Stimulated activated CD4-positive, alpha-beta T cell treated with anti-CD3 and anti-CD28 coated beads, Interleukin-12 subunit alpha, Interleukin-12 subunit beta, amount 100 ng/mL, for 4 hours (primary cell): ENCODE measurements at places on chromosomes 13 and 19.

DNA sequence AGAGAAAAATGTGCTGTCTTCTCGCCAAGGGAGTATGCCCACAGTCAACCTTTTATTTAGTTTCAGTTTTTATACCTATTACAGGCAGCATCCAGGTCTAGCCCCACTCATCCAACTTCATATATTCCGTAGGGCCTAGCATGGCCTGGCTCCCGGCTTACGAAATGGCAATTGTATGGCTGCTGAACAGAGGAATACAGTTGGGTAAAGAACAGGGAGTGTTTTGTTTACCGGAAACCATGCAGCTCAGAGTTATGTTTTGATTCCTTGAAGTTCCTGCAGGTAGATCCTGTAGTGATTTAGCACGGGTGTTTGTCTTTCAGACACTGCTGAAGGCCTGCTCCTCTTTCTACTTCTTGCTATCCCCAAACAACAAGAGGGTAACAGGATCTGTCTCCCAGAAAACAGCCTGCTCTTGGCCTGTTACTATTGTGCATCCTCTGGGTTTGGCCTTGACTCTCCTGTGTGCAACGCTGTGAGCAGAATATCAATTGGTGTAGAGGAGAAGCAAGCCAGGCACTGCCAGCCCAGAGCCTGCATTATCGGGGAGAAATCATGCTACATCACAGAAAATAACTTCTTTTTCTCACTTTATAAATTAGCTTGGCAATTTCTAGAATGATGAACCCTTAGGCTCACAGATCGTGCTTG is 32.4 kb downstream of the OLFM4 start:
- no peak for DNase-seq

DNA sequence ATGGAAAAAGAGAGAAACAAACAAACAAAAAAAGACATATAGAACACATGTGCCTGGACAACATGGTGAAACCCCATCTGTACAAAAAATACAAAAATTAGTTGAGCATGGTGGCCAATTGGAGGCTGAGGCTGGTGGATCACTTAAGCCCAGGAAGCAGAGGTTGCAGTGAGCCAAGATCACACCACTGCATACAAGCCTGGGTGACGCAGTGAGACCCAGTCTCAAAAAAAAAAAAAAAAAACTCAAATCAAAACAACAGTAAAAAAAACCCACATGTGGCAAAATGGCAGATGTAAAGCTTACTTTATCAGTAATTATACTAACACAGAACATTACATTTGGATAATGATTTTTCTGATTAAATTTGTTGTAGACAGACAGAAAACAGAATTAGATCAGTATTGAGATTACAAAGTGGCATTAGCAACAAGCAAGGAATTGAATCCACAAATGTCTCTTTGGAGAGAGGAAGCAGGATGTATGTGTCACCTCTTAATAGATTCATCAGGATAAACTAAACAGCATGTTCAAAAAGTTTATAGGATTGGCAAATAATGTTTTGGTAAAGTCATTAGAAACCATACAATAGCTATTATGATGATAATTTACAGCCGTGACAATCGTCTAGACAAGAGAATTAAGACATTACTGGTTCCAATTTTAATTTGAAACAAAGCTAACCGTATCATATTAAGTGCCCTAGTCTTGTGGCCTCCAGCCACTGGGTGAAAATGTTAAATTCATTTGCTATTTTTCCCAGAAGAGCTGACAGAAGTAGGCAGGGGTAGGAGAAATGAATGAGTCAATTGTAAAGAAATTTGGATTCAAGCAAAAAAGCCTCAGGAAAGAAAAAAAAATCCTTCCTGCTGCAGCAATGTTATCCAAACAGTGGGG is 206.0 kb downstream of the FGF14 start:
- DNase-seq = no peak

GRCh38 chr13:32491028-32491427 is 47.6 kb downstream of the N4BP2L2 start:
- no peak for DNase-seq

- no peak for DNase-seq
These were observed 24.4 kb downstream of the SPATA13 start for GRCh38 chr13:24184882-24185281.

DNA sequence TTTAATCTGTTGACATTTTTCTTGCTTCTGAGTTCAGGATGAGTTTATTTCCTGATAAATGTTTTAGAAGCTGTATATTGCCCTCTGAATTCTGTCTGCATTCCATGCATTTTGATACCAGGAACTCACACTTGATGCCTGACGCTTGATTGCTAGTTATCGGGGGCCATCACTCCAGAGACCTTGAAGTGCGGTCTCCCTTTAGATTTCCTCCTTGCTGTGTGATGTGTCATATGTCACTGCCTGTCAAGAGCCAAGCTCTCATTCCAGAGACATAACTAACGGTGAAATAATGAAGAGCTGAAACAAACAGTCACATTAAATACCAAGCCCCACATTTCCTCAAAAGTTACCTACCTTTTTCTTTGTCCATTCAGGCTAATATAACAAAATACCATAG is 155.5 kb downstream of the TNFSF13B start:
- DNase-seq = no peak

DNA sequence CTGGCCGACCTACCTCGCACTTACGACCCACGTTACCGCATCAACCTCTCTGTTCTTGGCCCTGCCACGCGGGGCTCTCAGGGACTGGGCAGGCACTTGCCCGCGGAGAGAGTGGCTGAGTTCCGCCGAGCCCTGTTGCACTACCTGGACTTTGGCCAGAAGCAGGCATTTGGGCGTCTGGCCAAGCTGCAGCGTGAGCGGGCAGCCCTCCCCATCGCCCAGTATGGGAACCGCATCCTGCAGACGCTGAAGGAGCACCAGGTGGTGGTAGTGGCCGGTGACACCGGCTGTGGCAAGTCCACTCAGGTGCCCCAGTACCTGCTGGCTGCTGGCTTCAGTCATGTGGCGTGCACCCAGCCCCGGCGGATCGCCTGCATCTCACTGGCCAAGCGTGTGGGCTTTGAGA is 4.2 kb downstream of the DHX34 start:
- no peak for DNase-seq

DNA sequence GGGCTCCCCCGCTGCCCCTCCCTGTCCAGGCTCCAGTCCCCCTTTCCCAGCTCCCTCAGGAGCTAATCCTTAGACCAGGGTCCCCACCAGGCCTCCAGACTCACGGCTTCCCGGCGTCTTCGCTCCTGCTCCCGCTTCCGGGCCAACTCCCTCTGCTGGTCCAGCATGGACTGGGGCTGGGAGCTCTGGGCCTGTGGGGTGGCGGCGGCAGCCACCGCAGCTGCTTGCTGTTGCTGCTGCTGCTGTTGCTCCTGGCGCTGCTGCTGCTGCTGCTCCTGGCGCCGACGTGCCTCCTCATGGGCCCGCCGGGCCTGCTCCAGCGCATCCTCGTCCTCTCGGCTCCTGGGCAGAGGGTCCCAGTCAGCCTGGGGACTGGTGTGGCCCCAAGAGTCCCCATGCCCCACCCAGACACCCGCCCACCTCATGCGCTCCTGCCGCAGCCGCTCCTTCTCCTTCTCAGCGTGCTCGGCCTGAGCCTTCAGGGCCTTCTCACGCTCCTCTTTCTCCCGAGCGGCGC is 6.4 kb upstream of the EPHX3 start:
- no peak for DNase-seq

DNA sequence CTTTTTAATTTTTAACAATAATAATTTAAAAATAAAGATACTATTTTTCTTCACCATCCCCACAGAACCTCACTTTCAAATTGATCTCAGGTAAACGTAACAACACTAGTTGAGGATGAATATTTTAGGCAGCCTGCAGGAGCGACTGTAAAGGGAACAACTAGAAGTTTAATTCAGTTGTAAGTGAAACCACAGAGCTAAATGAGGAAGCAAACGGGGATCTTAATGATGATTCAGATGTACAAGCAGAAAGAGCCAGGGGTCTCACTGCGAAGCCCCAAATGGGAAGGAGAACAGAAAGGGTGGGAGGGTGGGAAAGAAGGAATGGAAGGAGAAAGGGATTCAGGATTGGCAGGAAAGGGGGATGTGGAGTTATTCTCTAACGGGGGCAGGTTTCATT is 54.6 kb upstream of the RAP2A start:
- DNase-seq = no peak

- DNase-seq = no peak
These were observed 6.4 kb downstream of the LRCH1 start for GRCh38 chr13:46559272-46559805.

GRCh38 chr13:59119475-59119874 is 1044.3 kb downstream of the DIAPH3 start:
- DNase-seq = no peak

- no peak for DNase-seq
These were observed 33.2 kb downstream of the DPF1 start for GRCh38 chr19:38190793-38191192.

DNA sequence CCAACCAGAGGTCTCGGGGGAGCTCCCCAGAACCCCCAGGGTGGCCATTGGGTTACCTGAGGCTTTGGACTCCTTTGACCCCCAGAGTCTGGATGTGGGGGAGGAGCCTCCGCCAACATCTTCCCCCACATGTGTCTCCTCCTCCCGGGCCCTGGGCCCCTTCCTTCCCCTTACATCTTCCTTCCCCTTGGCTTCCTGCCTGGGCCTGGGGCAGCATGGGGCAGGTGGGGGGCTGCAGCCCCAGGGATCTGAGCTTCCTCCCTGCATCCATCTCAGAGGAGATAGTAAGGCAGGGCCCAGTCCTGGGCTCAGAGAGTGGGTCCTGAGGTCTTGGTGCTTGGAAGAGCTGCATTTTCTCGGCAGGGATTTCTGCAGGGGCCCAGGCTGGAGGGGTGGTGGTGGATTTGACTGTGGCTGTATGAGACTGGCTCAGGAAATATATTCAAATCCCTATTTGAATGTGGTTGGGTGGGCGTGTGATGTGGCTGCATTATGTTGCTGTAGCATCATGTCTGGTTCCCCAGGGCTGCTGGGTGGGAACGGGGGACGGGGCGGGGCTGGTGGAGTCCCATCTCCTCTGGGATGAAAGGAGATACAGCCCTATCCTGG is 919 bp downstream of the VAV1 start:
- peak; percentile 40 for DNase-seq

- DNase-seq = no peak
These were observed 144.8 kb downstream of the DACH1 start for GRCh38 chr13:71722206-71722605.

DNA sequence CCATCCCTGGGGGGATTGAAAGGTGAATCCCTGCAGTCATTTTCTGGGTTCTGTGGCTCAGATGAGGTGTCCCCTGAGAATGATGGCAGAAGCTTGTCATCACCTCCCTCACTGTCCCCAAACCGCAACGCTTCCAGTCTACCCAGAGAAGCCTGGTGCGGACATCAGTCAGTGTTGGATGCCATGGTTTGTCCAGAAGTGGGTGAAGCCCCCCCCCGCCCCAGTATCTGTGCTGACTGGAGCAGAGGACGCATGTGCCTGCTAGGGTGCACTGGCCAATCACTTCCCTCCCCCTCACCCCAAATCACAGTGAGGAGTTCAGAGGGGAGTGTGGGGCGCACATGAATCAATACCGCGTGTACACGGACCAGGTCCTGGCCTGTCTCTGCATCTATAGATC is 150.5 kb downstream of the TEX29 start:
- no peak for DNase-seq

DNA sequence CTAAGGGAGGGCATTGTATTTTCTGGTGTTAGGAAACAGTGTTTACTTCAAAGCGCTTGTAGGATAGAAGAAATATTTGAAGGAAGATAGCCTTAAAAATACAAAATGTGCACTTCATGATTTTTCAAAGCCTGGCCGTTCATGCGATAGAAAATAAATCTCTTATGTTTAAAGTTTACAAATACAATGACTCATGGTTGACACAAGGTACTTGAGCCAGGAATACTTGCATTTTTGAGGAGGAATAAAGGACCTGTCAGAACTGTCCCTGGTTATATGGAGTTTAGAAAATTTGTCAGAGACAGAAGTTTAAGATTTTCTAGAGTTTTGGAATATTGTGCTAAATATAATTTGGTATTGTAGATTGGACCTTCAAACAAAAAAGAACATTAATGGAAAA is 1223.2 kb upstream of the SLC10A2 start:
- no peak for DNase-seq

DNA sequence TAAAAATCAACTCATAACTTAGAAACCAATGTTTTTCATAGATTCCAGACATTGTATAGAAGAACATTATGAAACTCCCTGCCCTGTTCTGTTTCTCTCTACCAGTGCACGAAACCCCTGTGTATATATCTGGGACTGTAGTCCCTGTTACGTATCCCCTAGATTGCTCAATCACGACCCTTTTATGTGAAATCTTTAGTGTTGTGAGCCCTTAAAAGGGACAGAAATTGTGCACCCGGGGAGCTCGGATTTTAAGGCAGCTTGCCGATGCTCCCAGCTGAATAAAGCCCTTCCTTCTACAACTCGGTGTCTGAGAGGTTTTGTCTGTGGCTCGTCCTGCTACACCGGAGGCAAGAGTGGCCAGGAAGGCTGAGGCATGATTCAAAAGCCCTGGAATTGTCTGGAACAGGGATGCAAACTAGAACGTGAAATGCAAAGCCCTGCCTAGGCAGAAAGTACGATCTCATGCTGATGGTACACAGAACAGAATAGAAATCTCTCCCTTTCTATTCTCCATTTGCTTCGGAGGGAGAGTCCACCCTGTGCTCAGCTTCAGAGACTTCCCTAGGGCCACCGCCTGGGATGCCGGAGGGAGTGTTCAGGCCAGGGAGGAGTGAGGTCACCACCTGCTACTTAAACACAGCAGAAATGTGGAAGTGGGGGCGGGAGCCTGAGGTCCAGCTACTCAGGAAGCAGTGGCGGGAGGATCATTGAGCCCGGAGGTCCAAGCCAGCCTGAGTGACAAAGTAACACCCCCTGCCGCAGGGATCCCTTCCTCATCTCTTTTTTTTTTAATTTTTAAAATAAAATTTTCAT is 758 bp upstream of the ZNF888 start:
- no peak for DNase-seq

DNA sequence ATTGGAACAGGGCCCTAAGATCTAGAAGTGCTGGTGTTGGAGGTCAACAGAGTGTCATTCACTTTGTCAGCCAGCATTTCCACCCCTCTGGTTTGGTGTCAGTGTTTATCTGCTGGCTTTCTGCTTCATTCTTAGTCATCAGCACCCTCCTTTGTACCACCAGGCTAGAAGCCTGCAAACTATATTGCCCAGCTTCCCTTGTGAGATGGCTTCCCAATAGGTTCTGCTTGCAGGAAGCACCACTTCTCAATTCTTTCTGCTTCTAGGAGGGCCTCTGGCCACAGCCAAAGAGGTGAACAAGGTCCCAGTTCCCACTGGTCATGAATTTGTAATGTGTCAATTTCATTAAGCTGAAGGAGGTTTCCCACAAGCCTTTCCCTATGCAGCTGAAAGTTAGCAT is 36.4 kb upstream of the CALM3 start:
- DNase-seq = no peak
